Aortic smooth muscle cell (primary cell): ENCODE measurements at places on chromosomes 2 and 18. TPM values are rescaled to one million over a fixed set of nuclear protein-coding genes. Genes with fewer than 3 reads are reported as not detected.

Gene ZNF514
- 10.4 and 11.4 TPM in 2 replicates for total RNA-seq

Gene C2orf80
- total RNA-seq, result not detected in 2 replicates

Gene MCEE
- 24.6 and 30.3 TPM in 2 replicates for total RNA-seq

Gene CPO
- total RNA-seq, result 0.12 and 0.13 TPM in 2 replicates

Gene SELENOI
- 10.8 and 14.8 TPM in 2 replicates for total RNA-seq

Gene SERPINB12
- total RNA-seq, result not detected in 2 replicates

Gene TUBA3D
- not detected in 2 replicates for total RNA-seq

Gene FSIP2
- 0.06 and 0.13 TPM in 2 replicates for total RNA-seq

Gene RETSAT
- 52.8 TPM in 2 replicates for total RNA-seq

Gene ALK
- total RNA-seq, result 0.13 TPM in 1 of 2 replicates, not detected in the other

Gene DAW1
- 1.4 and 4.1 TPM in 2 replicates for total RNA-seq

Gene LGALSL
- 7.7 and 11.1 TPM in 2 replicates for total RNA-seq

Gene ARHGAP15
- total RNA-seq, result 0.31 TPM in 1 of 2 replicates, not detected in the other

Gene LCT
- not detected in 2 replicates for total RNA-seq

Gene INPP5D
- total RNA-seq, result 0.53 and 0.56 TPM in 2 replicates

Gene TMEM163
- total RNA-seq, result 0.26 and 0.81 TPM in 2 replicates

Gene SCN2A
- 1.4 and 2.4 TPM in 2 replicates for total RNA-seq
